Fibroblast of lung (primary cell): ENCODE measurements at places on chromosomes 5 and 9. TPM values are rescaled to one million over a fixed set of nuclear protein-coding genes. Genes with fewer than 3 reads are reported as not detected.

DNA sequence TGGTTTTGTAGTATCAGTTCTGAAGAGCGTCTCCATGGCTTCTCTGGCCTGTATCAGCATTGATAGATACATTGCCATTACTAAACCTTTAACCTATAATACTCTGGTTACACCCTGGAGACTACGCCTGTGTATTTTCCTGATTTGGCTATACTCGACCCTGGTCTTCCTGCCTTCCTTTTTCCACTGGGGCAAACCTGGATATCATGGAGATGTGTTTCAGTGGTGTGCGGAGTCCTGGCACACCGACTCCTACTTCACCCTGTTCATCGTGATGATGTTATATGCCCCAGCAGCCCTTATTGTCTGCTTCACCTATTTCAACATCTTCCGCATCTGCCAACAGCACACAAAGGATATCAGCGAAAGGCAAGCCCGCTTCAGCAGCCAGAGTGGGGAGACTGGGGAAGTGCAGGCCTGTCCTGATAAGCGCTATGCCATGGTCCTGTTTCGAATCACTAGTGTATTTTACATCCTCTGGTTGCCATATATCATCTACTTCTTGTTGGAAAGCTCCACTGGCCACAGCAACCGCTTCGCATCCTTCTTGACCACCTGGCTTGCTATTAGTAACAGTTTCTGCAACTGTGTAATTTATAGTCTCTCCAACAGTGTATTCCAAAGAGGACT lies 1.5 kb downstream of the GPR21 start:
- DNase-seq: no peak

- peak; percentile 45 for DNase-seq
Observed at GRCh38 chr5:55540024-55540423, 5.3 kb upstream of the PLPP1 start.

- DNase-seq: peak; percentile 34
Observed at GRCh38 chr5:81513982-81514381, 120.0 kb upstream of the ACOT12 start.

GRCh38 chr9:111821006-111821528 lies 26.3 kb upstream of the SHOC1 start:
- DNase-seq: no peak

GRCh38 chr5:7245121-7245651 lies 150.8 kb upstream of the ADCY2 start:
- DNase-seq: no peak

GRCh38 chr5:130116972-130117371 lies 212.7 kb downstream of the CHSY3 start:
- no peak for DNase-seq

DNA sequence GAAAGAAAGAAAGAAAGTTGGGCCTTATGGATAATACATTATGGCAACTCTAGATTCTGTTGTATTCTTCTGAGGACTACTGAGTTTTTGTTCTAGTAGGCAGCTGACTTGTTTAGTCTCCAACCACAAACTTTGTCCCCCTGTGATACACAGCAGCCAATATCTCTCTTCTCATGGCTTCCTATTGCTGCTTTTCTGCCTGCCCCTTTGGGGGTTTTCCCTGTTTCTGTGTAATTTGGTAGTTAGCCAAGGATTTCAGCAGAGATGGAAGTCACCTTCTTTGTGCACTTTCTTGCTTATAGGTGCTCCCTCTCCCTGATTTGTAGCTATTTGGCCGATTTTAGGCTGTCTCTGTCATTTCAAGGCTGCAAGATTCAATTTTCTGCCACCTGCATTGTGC lies 109.6 kb downstream of the FGF1 start:
- DNase-seq: no peak

GRCh38 chr5:1492757-1493156 lies 31.0 kb downstream of the LPCAT1 start:
- DNase-seq: no peak

- DNase-seq: no peak
Observed at GRCh38 chr9:116844621-116845020, 157.5 kb downstream of the TRIM32 start.

- no peak for DNase-seq
Observed at GRCh38 chr9:14750821-14751220, 28.3 kb upstream of the CER1 start.

DNA sequence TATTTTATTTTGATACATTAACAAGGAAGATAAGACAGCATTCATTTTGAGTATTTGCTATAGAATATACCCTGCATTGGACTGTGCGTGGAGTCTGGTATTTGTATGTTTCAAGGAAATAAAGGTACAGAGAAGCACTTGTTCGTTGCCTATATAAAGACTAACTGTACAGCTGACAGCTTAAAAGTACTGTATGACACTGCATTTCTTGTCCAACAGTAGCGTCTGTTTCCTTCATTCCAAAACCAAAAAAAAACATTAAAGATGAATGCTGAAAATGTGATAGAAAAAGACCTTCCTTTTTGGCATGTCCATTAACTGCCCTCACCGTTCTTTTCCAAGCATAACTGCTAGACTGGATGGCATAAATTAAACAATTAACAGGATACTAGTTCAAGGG lies 15.3 kb downstream of the TNFAIP8 start:
- no peak for DNase-seq

GRCh38 chr5:55180016-55180415 lies 7.0 kb upstream of the CDC20B start:
- no peak for DNase-seq

GRCh38 chr9:24824607-24825006 lies 278.9 kb upstream of the IZUMO3 start:
- no peak for DNase-seq

DNA sequence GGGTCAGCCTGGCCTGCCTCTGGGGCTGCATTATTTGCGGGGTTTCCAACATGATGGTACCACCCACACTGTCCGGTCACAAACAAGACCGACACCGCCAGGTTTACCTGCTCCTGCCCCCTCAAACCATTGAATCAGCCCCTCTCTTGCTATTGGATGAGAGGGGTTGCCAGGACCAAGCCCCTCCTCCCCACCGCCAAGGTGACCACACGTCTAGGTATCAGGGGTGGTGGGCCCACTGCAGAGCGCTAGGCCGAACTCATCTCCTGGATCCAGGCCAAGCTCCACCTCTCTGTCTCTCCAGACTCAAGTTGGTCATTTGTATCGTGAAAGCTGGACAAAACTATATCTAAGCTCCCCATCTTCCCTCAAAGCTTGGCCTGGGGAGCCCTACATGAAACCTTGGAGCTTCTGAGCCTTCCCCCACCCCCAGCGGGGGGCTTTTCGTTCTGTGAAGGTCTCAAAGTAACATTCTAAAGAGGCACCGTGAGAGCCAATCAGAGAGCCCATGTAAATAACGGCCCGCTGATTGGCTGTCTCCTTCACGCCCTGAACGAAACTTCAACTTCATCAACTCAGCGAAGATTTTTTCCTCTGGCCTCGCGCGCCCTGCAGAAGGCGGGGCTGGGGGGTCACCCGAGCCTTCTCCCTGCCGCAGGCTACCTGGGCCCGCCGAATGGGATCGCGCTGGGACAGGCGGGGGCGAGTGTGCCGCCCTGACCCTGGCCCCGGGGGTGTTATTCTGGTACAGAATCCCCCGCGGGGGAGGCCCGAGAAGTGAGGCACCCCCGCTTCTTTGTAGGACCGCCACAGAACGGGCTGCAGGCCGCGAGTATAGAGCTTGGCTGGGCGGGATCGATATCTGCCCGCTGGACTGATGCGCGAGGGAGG lies 49.6 kb upstream of the PSD2 start:
- DNase-seq: peak; percentile 83

GRCh38 chr5:62149879-62150278 lies 156.1 kb upstream of the KIF2A start:
- DNase-seq: no peak

Gene SLC4A9
- not detected in 2 replicates for polyA plus RNA-seq

Gene CDK9
- polyA plus RNA-seq: 76.6 and 82.2 TPM in 2 replicates

Gene IL9
- polyA plus RNA-seq: not detected in 2 replicates

Gene CDC14B
- polyA plus RNA-seq: 31.9 and 38.0 TPM in 2 replicates
